ENCODE measurements at places on chromosomes 4 and X.

GRCh38 chrX:115174548-115174947, 14.7 kb upstream of the RBMXL3 start:
- no peak for DNase-seq

DNA sequence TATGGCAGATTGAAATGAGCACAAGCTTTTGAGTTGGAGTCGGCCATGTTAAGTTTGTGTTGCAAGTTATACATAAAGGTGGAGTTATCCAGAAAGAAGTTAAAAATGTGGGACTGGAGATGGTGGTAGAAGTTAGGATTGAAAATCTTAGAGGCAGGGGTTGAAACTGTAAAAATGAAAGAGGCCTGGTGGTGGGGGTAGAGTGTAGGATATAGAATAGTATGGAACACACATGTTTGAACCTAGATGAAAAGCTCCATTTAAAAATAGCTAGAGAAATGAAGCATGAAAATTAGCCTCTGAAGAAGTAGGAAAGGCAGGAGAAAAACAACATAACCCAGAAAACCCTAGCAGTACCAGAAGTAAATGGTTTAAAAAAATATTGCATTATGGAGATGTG, 131.8 kb upstream of the ENPEP start:
- no peak for DNase-seq

DNA sequence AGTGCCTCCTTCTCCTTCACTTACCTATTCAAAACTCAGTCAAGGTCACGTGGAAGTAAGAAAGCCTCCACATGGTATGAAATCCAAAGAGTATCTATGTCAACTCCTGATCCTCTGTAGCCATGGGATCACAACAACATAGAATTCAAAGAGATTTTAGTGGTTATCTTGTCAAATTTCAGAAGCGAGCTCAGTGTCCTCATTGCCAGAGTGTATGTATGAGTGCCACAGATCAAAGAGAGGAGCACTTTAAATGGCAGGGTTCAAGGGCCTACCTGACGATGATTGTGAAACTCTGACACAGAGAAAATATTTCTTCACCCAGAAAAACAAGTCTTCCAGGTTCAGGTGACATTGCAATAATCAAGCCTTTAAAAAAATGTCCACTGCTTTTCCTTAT, 1.2 kb upstream of the ACE2 start:
- no peak for DNase-seq

DNA sequence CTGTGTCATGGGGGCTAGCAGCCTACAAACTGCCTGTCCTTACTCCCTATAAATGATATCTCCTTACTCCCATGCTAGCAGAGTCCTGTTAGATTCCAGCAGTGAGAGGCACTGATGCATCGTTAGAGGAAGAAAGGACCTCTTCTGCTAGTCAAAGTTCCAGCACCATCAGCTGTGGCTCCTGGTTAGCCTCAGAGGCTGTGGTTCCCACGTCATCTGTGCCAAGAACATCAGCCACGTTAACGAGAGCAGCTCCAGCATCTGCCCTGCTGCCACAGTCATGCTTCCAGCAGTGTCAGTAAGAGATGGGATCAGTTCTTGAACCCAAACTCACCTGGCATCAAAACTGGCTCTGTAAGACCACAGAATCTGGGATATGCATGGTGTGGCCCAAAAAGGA, 88.5 kb downstream of the SLC2A9 start:
- no peak for DNase-seq

DNA sequence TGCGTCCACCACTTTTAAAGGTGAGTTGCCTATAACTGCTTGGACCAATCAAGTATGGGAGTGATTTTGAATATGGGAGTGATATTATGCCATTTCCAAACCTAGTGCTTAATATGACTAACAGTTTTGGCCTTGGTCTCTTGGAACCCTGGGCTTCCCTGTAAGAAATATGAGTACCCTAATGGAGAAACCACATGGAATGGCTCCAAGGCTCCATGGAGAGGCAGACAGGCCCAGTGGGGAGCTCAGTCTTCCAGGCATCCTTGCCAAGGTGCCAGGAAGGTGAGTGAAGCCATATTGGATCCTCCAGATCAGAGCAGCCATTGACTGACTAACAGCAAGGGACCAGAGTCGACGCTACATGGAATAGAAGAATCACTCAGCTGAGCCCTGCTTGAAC, 53.2 kb downstream of the MAML3 start:
- DNase-seq = no peak

- DNase-seq = no peak
Measured at GRCh38 chr4:4339504-4340085, 47.3 kb upstream of the NSG1 start.

DNA sequence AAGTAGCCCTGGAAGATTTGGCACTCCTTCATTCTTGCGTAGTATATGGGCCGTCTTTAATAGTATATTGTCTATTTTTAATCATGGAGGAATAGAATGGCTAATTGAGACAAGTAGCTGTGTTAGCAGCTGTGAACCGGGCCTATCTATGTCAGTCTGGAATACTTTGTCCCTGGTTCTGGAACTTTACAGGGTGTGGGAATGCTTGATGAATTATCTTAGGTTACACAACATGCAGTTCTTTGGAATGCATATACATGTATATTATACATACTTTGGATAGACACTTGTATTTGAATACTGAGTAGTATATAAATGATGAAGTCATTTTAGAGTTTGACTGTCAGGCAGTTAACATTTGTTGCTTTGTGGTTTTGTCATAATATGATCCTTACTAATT, 37.4 kb downstream of the PDLIM5 start:
- no peak for DNase-seq

GRCh38 chrX:74292808-74293123, 11.2 kb upstream of the ZCCHC13 start:
- DNase-seq = no peak

DNA sequence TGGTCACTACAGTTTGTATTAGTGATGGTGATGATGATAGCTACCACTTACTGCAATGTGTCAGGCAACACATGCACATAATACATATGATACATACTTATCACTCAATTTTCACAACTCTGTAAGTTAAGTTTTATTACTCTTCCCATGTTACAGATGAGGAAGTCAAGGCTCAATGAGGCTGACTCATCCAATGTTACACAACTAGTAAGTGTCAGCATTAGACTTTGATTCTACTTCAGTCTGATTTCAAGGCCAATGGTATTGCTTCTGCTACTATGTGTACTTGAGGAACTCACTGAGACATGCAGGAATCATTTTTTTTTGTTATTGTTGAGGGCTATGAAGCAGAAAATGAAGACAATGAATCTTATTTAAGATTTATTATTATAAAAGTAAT, 96.4 kb upstream of the TRPC5OS start:
- DNase-seq = no peak

DNA sequence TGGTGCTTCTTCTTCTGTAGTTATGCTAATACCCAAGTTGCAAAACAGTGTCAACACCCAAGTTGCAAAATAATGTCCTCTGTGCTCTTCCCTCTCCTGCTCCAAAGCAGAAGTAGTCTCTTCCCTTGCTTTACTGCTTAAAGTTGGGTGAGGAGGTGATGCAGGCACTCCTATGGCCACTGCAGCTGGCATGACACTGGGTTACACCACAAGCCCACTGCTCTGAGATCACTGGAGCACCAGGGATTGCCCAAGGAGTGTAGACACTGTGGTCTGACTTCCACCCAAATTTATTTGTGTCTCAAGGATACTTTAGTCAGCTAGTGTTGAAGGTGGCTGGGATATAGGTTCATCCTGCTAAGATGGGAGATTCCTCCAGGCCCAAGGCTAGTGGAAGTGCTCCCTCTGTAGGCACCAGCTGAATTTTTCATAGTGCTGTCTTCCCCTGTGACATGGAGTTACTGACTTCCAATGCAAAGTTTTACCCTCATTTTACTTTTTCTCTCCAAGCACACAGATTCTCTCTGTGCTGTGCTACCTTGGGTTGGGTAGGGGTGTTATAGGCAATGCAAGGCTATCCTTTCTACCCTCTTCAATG, 196.2 kb upstream of the TENT5D start:
- no peak for DNase-seq

- no peak for DNase-seq
Measured at GRCh38 chrX:25154168-25154567, 138.4 kb upstream of the ARX start.

GRCh38 chrX:13357925-13358324, 38.1 kb upstream of the ATXN3L start:
- no peak for DNase-seq

DNA sequence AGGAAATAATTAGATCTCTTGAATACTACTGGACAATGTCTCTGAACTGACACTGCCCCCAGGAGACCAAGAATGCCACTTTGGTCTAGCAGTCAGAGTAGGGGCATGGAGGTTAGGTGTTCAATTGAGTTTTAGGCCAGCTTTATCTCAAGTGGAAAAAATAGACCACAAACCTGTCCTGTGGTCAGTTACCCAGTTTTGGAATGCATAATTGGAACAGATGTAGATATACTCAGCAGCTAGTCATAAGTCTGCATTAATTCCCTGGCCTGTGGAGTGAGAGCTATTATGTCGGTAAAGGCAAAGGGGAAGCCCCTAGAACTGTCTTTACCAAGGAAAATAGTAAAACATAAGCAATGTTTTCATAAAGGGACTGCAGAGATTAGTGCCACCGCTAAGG, 587.7 kb downstream of the GLUD2 start:
- no peak for DNase-seq

- no peak for DNase-seq
Measured at GRCh38 chrX:43836435-43837184, 45.6 kb downstream of the MAOB start.

DNA sequence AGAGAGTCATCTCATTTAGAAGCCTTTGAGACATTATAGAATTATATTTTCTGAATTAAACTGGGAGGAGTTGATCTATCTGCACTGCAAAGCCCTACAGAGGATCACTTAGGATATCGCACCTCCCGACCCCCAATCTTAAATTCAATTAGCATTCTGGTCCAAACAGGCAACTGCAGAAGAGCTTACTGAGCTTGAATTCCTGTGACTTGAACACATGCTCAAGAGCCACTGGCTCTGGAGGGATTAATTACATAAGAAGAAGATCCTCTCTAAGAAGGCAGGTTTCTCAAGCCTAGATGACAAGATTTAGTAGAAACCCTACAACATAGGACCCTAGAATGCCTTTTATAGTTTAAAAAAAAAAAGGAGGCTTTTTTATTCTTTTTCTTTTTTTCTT, 548.9 kb downstream of the ARAP2 start:
- no peak for DNase-seq

DNA sequence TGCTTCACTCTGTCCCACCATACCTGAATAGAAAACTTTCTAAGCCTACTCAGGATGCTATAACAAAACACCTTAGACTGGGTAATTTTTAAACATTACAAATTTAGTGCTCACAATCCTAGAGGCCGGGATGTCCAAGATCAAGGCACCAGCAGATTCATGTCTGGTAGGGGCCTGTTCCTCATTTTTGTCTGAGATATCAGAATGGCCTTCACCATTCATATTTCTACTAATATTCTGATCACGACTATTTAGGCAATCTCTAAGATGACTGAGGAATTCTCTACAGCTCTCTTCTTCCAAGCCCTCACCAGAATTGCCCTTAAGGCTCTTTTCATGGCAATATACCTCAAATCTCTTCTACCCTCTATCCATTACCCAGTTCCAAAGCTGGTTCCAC, 77.4 kb upstream of the NRK start:
- DNase-seq = no peak

DNA sequence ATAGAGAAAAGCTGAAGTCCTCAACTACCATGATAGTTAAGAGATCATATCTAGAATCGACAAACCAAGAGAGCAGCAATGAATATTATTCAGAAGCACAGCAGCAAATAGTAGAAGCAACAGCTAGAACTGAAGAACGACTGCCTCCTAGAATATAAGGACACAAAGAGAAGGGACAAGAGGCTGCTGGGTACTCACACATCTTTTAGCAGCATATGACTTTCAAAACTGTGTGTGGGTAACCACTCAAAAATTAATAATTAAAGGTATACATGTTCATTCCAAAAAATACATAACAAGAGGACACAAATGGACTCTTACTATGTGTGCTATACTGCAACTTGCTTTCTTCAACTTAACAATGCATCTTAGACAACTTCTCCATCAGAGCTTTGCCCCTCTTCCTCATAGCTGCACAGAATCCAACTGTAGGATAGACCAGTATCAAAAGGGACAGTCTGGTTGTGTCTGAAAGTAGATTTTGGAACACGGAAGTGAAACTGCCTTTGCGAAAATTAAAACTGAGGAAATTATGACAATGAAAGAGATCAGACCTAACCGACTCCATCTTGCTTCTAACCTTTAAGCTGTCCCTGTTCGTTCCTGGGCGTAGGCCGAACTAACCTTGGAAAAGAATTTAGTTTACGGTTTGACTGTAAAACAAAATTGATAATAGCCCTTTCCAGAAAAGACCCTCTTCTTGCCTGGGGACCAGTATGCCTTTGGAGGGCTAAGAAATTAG, 125.7 kb downstream of the SH3KBP1 start:
- DNase-seq = no peak

- DNase-seq = no peak
Measured at GRCh38 chr4:24475756-24476155, 108.6 kb downstream of the DHX15 start.

GRCh38 chr4:101014417-101014816, 332.9 kb downstream of the PPP3CA start:
- no peak for DNase-seq

DNA sequence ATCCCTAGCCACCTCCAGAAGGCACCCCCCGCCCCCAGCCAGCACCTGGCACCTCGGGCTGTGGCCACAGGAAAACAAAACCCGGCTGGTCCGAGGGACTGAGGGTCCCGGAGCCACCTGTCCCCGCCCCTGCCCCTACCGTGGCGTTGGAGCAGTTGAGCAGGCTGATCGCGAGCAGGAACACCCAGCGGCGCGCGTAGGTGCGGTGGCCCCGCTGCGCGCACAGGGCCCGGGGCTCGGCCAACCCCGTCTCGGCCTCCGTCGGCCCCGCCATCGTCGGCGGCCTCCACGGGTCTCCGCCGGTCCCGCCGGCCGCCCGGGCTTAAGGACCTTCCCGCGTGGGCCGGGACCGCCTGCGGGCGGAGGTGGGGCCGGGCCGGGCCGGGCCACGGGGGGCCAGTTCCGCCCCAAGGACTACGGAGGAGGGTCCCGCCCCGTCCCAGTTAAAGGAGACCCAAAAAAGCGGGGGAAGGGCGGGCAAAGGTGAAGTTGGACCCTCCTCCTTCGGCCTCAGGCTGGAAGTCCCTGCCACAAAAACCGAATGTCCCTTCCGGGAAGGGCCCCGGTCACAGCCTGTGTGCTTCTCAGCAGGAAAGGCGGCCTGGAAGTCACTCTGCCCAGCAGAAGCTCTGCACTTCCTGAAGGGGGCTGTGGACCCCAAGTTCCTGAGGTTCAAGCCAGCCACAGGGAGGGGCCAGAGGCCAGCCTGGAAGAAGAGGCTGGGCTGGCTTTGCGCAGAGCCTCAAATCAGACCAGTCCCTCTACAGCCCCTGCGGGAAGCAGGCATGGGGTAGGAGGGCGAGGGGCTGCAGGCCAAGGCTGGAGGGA, at the start of gene SLC49A3:
Gene SLC49A3 (minus strand): TSS at position 298 of the 828 bp plus-strand sequence. CDS start 24 bp downstream, at position 274.
- DNase-seq = no peak

GRCh38 chr4:20592663-20593062, 107.6 kb upstream of the PACRGL start:
- no peak for DNase-seq

DNA sequence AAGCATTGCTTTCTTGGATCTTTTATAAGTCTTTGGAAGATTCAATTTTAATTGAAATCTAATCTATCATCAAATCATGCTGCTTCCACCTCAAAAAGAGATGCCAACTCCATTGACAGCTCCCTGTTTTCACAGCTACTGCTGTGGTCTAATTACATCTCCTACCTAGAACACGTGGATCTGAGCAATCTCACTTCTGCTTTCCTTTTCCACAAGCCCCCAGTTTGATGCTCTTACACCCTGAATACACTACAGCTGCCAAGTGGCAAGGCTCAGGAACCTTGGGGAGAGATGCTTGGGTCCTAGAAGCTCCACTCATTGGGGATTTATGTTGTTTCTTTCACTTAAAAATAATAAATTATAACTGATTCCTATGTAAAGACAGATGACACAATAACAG, 172.0 kb downstream of the CFAP299 start:
- no peak for DNase-seq

All from liver (tissue), 10 donors.